ENCODE measurements at places on chromosomes 2 and 18.

DNA sequence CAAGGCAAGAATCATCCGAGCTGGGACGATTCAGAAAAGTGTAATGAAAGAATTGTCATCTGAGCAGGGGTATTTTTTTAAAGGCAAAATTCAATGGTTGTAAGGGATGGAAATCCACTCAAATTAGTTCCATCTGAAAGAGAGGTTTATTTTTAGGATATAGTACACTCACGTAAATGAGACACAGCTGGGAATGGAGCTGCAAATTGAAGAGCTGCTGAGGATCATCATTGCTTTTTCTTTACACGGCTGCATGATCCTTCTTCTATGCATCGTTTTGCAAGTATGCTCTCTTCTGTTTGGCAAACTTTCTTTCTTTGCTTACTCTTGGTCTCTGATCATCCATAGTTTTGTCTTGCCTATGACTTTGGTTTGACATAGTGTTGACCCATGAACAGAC is 27.4 kb upstream of the CUL3 start:
- no peak for DNase-seq

GRCh38 chr2:203997980-203998809 is 61.6 kb downstream of the ICOS start:
- no peak for DNase-seq

GRCh38 chr2:209260281-209260680 is 163.6 kb upstream of the MAP2 start:
- no peak for DNase-seq

DNA sequence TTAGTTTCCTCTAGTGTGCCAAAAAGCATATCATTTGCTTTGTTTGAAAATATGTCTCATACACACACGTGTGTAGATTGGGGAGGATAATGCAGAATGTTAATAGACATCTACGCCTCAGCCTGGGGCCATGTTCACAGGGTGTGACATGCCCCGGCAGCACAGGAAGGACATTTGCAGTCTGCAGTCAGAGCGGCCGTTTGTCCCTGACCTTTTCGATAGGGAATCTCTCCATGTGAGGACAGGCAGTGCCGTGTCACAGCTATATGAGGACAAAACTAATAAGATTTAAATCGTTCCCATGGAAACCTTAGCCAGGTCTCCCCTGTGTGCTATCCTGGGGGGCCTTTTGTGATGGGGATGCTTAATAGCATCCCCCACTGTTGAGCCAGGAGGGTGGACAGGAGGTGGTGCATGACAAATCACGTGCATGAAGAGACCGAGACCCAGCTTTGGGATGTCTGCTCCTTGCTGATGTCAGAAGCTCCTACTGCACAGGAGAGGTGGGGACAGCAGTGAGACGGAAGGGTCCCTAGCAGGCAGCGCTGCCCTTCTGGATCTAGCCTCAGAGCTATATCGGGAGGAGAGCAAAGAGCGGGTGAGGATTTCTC is 100.6 kb downstream of the RNF144A start:
- DNase-seq: no peak

- no peak for DNase-seq
Measured at GRCh38 chr2:71783215-71783614, 329.9 kb downstream of the DYSF start.

- DNase-seq: no peak
Measured at GRCh38 chr2:227054006-227054405, 110.0 kb downstream of the COL4A4 start.

GRCh38 chr2:8288206-8288605 is 393.6 kb upstream of the ID2 start:
- no peak for DNase-seq

DNA sequence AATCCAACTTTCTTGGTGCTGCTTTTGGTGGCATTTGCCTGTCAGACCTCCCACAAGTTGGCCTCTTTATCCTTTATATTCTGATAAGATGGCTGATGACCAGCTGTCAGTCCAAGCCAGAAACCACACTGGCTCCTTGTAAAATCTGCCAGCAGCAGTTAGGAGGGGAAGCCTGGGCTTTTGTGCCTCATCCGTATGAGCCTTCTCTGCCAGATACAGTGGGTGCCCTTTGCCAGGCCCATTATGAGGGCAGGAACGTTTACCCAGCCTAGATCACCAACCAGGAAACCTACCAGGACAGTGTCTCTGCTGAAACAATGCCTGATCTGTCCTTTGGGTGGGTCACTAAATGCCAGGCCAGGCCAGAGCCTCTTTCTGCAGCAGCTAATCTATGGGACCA is 202.9 kb upstream of the SP5 start:
- no peak for DNase-seq

DNA sequence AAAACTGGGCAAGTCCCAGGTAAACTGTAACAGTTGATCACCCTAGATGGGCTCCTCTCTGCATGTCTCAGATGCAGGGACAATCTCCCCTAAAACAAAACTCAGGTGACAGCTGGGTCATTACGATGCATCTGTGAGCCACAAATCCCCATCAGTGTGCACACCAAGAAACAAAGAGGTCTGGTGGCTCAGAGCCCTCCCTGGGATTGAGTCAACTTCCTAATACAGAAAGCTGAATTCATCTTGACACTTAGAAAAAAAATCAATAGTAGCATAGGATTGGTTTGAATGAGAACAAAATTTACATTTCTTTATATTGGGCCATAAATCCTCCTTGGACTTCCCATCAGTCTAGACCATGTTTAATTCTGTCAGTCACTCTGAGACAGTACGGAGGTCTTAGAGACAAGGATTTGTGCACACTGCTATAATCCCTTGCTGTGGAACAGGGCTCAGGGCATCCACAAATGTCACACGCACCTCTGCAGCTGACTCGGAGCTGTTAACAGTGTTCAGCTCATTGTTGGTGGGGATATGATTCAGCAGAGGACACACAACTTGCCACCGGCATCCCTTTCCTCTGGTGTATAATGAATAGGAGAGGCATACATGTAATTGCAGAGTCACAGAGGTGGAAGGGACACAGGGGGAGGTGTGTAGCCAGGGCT is 44.5 kb upstream of the DAPL1 start:
- DNase-seq: no peak

DNA sequence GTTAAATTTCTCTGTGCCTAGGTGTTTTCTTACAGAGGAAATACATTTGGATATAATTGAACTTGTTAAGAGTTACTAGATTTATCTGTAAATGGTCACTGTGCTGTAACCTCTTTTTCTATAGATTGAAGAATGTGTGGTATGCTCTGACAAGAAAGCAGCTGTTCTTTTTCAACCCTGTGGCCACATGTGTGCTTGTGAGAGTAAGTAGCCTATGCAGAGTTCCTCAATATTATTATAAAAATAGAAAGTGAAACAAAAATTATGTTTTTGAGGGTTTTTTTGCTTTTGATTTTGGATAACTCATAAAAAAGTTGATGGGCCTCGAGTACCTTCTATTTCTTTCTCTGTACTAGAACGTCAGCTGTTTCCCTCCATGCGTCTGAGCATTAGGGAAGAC is 112.4 kb downstream of the MIB1 start:
- no peak for DNase-seq
